ENCODE measurements at places on chromosomes 1 and 21.

GRCh38 chr1:116559304-116559761 lies 11.5 kb downstream of the CD58 start:
- no peak for DNase-seq

- peak; percentile 44 for DNase-seq
Observed at GRCh38 chr1:8554956-8555534, 237.1 kb downstream of the SLC45A1 start.

DNA sequence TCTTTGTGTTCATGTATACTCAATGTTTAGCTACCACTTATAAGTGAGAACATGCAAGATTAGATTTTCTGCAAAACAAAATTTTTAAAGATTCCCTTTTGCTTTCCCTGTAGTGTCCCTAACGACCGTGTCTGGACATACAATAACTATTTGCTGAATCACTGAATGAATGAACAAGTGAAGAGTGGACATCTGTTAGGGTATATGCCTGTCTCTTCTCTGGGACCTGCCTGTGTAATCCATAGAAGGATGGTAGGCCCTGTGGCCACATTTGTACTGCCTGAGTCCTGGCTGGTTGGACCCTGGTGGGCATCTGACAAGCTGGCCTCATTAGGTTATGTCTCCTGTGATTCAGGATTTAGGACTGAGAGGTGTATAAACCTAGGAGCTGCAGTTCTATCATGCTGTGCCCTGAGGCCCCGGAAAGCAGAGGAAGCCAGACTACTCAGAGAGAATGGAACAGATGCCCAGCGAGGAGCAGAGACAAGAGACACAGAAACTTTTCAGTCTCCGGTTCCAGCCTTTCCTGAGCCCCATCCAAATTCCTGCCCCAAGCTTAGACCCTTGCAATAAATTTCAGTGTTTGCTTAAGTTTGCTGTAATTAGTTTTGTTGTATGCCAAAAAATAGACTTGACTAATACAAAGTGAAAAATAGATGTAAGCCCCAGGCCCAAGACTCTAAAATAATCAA lies 7.5 kb upstream of the NCF2 start:
- no peak for DNase-seq

DNA sequence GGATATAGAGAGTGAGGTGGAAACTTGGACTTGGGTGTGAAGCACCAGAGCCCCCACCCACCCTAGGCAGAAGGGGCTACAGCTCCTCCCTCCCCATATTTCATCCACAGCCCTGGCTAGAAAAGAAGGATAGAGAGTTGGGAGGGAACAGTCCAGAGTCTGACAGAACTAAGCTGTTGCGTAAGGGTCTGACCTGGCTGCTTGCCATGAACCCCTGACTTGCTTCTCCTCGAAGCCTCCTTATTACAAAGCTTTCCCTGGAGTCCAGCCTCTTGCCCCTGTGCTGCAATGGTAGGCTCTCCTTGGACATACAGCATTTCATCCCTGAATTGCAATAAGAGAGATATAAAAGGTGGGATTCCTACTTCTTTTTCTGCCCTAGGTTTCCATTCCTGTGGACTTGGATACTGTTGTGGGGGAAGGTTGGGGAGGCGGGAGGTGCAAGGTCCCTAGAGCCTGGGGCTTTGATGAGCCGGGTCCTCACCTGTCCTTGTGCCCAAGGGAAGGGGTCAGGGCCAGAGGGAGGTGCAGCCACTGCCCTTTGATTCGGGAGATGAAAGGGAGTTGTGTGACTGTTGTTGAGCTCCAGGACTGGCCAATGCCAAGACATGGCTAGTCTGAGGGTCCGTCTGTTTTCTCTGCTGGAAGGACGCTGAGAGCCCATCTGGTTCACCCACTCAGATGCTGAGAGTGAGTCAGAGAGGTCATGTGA lies 2.7 kb downstream of the RHBG start:
- no peak for DNase-seq

DNA sequence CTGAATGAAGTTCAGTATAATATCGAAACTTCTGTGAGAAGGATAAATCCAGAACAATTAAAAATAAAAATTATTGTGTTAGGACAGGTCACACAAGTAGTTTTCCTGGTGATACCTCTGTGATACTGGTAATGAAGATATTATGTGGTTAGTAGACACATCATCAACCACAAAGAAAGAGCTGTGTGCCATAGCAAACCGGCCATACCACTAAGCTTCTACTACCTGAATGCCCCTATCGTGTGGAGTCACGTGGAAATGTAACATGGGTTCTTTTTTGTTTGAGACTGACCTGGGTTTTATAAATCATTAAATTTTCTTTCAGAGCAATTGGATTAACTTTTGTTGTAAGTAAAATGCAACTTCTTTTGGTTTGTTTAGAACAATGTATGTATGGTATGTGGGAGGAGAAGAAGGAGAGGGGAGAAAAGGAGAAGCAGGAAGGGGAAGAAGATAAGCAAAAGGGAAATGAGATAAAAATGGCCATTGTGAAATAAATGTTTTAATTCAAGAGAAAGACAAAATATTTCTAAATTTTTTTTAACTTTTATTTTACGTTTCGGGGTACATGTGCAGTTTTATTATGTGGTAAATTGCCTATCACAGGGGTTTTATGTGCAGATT lies 58.2 kb upstream of the LRRC8B start:
- no peak for DNase-seq

- no peak for DNase-seq
Observed at GRCh38 chr1:92029241-92029922, 403 bp upstream of the EPHX4 start.

- no peak for DNase-seq
Observed at GRCh38 chr1:222066539-222066938, 324.6 kb upstream of the DUSP10 start.

DNA sequence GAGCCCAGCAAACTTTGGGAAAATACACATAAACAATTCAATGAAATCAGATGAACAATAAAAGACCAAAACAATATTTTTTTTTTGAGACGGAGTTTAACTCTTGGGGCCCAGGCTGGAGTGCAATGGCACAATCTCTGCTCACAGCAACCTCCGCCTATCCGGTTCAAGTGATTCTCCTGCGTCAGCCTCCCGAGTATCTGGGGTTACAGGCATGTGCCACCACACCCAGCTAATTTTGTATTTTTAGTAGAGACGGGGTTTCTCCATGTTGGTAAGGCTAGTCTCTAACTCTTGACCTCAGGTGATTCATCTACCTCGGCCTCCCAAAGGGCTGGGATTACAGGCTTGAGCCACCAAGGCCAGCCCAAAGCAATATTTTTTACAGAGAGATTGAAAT lies 1588.5 kb downstream of the BRINP3 start:
- DNase-seq = no peak

- no peak for DNase-seq
Observed at GRCh38 chr1:198106011-198106410, 50.8 kb upstream of the NEK7 start.

GRCh38 chr21:14488672-14489204 lies 57.4 kb downstream of the SAMSN1 start:
- DNase-seq = no peak

DNA sequence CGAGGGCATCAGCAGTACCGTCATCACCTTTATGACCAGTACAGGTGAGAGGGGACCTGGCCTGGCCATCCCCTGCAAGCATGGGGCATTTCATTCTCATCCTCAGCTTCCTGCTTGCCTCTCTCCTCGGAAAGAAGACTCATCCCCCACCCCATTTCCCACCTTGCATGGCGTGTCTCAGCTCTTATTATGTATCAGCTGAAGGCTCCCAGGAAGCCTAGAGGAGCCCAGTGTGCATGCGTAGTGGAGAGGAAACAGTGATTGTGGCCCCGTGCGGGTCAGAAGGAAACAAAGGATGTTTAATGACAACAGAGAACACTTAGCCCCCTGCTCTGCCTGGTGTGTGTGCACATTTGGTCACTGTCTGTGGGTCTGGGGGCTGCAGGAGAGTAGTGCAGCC lies 40.3 kb upstream of the CNTN2 start:
- no peak for DNase-seq

DNA sequence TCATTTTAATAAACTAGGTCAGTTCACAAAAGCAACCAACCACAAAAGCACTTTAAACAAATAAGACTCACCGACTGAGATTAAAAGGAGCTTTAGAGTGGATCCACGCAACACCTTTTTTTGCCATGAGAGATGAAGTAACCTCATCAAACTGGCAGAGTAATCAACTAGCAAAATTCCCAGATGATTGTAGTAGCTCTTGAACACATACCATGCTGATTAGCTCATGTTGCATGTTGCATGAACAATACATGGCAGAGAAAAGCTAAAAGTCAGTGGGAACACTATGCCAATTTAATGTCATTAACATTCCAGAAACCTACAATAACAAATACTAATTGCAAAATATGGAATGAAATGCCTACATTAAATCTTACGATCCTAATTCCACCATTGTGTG lies 4.1 kb downstream of the WARS2 start:
- DNase-seq = peak; percentile 59
